ENCODE measurements at places on chromosomes 16 and 17.

DNA sequence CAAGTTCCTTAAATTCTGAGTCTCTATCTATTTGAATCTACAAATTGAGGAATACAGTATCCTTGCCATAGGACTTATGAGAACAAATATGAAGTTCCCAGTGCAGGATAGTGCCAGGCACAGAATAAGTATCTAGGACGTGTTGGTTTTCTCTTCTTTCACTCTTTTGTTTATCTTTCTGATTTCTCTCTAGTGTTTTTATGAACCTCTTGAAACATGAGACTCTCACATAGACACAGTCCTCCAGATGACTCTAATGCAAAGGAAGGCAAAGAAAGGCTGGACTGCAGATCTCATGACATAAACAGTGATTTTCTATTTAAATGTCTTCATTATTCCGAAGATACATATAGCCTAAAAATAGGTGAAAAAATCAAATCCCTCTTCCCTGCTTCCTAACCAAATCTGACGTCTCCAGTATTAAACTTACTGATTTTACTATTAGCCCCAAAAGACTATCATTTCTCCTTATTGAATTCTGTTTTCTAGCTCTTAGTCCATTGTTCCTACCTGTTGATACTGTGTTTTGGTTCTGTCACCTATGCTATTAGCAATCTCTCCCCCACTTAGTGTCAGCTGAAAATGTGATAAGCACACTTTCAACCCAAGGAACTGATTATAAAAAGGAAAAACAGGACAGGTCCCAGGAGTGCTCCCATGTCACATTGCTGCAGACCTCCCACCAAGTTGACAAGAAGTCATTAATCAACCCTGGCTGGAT, 24.9 kb upstream of the ADAMTS18 start:
- no peak overlapping the region for H3K27ac ChIP-seq
- no peak for DNase-seq
- no peak overlapping the region for H3K4me3 ChIP-seq
- no peaks in the 10 kb centered on the region for H3K36me3 ChIP-seq
- no peaks in the 10 kb centered on the region for H3K4me1 ChIP-seq
- no peaks in the 10 kb centered on the region for H3K27me3 ChIP-seq

DNA sequence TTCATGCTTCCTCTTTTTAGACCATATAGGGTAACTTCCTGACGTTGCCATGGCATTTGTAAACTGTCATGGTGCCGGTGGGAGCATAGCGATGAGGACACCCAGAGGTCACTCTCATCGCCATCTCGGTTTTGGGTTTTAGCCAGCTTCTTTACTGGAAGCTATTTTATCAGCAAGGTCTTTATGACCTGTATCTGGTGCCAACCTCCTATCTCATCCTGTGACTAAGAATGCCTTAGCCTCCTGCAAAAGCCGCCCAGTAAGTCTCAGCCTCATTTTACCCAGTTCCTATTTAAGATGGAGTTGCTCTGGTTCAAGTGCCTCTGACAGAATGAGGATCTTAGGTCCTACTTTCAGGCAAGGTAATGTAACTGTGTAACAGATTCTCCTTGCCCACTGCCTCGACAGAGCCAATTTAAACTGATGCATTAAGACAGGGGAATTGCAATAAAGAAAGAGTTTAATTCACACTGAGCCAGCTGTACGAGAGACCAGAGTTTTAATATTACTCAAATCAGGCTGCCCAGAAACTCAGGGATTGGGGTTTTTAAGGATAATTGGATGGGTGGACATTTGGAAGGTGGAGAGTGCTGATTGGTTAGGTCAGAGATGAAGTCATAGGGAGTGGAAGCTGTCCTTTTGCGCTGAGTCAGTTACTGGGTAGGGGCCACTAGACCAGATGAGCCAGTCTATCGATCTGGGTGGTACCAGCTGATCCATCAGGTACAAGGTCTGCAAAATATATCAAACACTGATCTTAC, 59.9 kb upstream of the ATF7IP2 start:
- no peak overlapping the region for H3K4me3 ChIP-seq
- H3K4me1 ChIP-seq: no peaks in the 10 kb centered on the region
- H3K27ac ChIP-seq: no peak overlapping the region
- DNase-seq: no peak
- no peaks in the 10 kb centered on the region for H3K27me3 ChIP-seq
- H3K36me3 ChIP-seq: no peaks in the 10 kb centered on the region

DNA sequence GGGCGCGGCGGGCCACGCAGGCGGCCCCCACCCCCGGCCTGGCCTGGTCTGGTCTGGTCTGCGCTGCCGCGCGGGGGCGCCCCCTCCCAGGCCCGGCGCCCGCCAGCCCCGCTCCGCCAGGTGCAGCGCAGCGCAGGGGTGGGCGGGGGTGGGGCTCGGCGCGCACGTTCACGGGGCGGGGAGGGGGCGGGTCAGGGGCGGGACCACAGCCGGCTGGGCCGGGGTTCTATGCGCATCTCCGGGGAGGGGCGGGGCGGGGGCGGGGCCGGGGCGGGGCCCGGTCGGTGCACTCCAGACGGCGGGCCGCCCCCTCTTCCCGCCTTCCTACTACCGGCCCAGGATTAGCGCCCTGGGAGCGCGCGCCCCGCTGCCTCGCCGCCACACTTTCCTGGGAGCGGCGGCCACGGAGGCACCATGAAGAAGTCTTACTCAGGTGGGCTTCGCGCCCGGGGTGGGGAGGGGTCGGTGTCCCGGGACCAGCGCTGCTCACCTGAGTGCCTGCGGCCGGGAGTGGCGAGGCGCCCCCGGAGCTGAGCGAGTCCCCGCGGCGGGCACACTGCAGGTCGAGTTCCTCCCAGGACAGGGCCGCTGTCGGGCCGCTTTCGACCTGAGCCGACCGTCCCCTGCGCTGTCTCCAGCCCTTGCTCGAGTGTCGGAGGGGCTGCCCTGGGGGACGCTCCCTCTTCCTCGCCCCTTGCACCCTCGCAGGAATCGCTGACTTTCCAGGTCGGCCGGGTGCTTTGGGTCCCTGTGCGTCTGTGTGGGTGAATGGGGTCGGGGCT, 140.5 kb downstream of the SEC14L1 start:
- no peak overlapping the region for H3K27ac ChIP-seq
- H3K36me3 ChIP-seq: no peaks in the 10 kb centered on the region
- DNase-seq: no peak
- H3K27me3 ChIP-seq: peaks cover 50% of the 10 kb centered on the region
- H3K4me1 ChIP-seq: no peaks in the 10 kb centered on the region
- peak overlapping the region; percentile 53 for H3K4me3 ChIP-seq

DNA sequence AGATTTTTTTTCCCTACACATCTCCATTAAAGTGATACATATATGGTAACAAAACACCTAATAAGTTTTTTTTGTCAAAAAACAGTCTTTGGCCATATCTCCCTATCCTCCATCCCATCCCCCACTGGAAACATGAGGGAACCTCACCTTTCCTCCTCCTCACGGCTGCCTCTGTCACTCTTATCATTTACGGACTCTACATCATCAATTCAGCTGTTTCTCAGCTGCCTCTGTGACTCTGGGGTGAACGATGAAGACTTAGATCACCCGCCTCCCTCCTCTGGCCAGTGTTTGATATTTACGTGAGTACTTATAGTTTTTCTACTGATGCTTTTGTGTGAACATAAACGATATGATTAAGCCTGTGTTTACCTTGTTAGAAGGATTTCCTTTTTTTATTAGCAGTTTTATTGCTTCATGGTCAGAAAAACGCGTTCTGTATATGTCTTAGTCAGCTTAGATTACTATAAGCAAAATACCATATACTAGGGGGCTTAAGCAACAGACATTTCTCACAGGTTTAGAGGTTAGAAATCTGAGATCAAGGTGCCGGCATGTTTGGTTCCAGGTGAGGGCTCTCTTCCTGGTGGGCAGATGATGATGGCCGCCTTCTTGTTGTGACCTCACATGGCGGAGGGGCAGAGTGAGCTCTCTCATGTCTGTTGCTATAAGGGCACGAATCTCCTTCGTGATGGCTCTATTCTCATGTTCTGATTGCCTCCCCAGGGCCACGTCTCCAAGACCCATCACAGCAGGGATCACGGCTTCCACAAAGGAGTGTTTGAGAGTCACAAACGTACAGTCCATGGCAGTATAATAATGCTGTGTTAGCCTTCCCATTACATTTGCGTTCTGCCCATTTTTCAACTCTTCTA, 32.1 kb downstream of the DNAH17 start:
- no peak overlapping the region for H3K4me3 ChIP-seq
- H3K36me3 ChIP-seq: no peaks in the 10 kb centered on the region
- DNase-seq: no peak

GRCh38 chr16:85620374-85620773, 7.3 kb downstream of the GSE1 start:
- H3K4me1 ChIP-seq: peaks cover 34% of the 10 kb centered on the region
- no peak overlapping the region for H3K4me3 ChIP-seq
- no peak overlapping the region for H3K27ac ChIP-seq
- DNase-seq: no peak
- no peaks in the 10 kb centered on the region for H3K36me3 ChIP-seq
- no peaks in the 10 kb centered on the region for H3K27me3 ChIP-seq

DNA sequence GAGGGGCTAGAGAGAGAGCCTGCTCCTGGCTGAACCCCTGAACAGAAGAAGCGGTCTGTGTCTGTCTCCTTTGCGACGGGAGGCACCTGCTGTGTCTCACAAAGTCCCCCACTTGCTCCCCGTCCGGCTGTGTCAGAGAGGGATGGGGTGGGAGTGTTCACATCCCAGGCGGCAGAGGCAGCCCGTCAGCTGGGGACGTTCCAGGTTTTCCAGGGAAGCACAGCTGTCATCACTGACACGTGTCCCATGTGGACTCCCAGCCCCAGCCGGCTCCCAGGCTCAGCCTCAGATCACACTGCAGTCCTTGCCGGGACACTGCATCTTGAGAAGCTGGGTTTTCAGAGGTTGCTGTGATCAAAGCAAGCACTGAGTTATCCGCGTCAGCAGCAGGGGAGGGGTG, 1.6 kb downstream of the TELO2 start:
- H3K27me3 ChIP-seq: no peaks in the 10 kb centered on the region
- no peak for DNase-seq
- H3K27ac ChIP-seq: no peak overlapping the region
- peak overlapping the region; percentile 79 for H3K4me3 ChIP-seq
- peaks cover 31% of the 10 kb centered on the region for H3K4me1 ChIP-seq

GRCh38 chr16:87918866-87919680, 17.3 kb downstream of the CA5A start:
- peaks cover 8% of the 10 kb centered on the region for H3K4me1 ChIP-seq
- H3K36me3 ChIP-seq: no peaks in the 10 kb centered on the region
- H3K27me3 ChIP-seq: no peaks in the 10 kb centered on the region
- peak overlapping the region; percentile 59 for H3K27ac ChIP-seq

DNA sequence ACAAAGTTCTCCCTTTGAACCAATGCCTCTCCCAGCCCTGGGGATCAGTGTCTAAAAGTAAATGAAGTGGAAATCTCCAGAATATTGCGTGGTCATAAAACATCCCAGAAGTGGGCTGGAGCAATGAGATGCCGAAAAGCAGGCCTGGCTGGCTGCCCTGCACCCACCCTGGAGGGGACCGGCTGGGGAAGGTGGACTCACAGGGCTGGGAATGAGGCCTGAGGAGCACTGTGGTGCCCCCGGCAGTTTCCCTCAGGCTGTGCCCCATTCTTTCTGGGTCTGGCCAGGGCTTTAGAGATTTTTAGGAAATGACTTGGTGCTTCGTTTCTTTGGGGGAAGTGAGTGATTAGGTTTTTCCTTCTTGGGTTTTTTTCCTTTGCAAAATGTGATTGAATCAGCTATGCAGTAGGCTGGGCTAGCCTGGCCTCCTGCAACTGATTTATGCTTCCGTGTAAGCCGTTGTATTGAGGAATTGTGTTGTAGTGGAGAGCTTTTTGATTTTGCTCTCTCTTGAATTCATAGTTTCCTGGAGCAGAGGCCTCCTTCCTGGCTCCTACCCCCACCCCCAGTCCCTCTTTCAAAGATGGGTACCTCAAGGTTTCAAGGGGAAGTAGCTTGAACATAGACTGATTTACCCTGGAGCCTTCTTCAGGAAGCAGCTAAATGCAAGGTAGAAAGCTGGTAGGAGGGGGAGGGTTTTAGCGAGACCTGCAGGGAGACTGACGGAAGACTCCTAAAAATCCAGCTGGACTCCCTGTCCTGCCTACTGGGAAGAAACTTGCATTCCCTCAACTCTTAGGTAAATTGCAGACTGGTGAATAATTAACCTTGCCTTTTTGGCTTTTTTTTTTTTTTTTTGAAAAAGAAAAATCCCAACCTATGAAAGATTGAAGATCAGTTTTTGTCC, 170.2 kb downstream of the RAB11FIP4 start:
- H3K27me3 ChIP-seq: no peaks in the 10 kb centered on the region
- no peaks in the 10 kb centered on the region for H3K36me3 ChIP-seq
- H3K4me3 ChIP-seq: peak overlapping the region; percentile 74
- no peak for DNase-seq

- H3K4me3 ChIP-seq: no peak overlapping the region
- H3K36me3 ChIP-seq: peaks cover 49% of the 10 kb centered on the region
- DNase-seq: no peak
- peaks cover 3% of the 10 kb centered on the region for H3K4me1 ChIP-seq
Measured at GRCh38 chr16:50314665-50315064, 48.3 kb downstream of the ADCY7 start.

GRCh38 chr16:49745311-49745747, 110.6 kb downstream of the ZNF423 start:
- no peak for DNase-seq
- H3K4me1 ChIP-seq: no peaks in the 10 kb centered on the region
- no peak overlapping the region for H3K4me3 ChIP-seq

DNA sequence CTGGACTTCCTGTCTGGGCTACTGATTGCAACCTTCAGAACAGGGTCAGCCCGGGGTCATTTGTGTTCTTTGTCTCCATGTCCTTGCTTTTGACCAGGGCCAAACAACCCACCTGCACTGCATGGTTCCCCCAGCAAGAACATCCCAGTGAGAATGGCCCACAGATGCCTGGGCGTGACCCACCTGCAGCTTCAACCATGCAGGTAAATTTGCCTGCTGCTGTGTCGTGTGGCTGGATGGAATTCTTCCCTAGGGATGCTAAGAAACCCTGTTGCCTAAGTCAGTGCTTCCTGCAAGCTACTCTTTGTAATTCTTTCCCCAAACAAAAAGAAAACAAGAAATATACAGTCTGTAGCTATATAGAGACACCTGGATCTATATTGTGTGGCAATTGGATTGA, 12.5 kb downstream of the CDH13 start:
- no peak for DNase-seq
- no peaks in the 10 kb centered on the region for H3K27me3 ChIP-seq
- no peaks in the 10 kb centered on the region for H3K36me3 ChIP-seq
- no peak overlapping the region for H3K27ac ChIP-seq
- H3K4me1 ChIP-seq: peaks cover 22% of the 10 kb centered on the region
- H3K4me3 ChIP-seq: no peak overlapping the region
